RKO (cell line): ENCODE measurements at places on chromosomes 5 and 9.
A peak's percentile ranks its signal among the peaks of the same experiment; 100 is the strongest.

- DNase-seq: no peak
Observed at GRCh38 chr5:80122579-80122978, 87.4 kb downstream of the THBS4 start.

- DNase-seq: no peak
Observed at GRCh38 chr5:60299944-60300343, 400.0 kb downstream of the DEPDC1B start.

DNA sequence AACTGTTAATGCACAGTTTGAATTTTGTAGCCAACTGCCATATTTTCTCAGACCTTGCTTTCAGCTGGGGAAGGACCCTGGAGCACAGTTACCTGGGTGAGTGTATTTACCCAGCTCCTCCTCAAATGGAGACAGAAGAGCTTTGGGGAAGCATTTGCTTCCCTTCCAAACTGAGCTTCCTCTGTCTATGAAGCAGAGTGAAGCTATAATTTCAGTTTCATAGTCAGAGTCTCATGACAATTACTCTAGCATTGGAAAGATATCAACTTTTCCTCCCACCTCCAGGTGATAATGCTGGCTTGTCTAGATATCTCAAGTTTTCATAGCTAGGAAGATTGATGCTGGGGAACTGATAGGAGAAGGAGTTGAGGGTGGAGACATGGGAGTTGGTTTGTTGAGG, 406.4 kb upstream of the CLINT1 start:
- DNase-seq: no peak

GRCh38 chr9:105296877-105297287, 52.4 kb downstream of the SLC44A1 start:
- peak; percentile 64 for DNase-seq

- DNase-seq: no peak
Observed at GRCh38 chr9:137592767-137593166, 2.5 kb upstream of the ZMYND19 start.

- no peak for DNase-seq
Observed at GRCh38 chr5:34570721-34571676, 85.1 kb upstream of the RAI14 start.

DNA sequence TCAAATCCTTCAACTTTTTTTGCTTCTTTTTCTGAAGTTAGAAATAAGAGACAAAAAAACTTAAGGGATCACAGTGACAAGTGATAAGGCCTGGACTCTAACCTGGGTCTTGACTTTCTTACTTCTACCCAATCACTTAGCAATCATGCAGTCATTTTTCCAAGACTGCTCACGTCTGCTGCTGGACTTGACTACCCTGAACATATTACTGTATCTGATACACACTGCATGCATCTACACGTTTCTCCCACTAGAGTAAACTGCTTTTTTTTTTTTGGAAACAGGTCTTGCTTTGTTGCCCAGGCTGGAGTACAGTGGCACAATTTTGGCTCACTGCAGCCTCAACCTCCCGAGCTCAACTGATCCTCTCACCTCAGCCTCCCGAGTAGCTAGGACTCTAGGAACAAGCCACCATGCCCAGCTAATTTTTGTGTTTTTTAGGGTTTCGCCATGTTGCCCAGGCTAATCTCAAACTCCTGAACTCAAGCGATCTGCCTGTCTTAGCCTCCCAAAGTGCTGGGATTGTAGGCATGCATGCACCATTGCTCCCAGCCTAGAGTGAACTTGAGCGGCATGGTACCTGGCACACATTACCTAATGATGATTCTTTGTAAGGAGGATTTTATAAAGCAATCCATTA, 7.4 kb downstream of the PLIN2 start:
- no peak for DNase-seq

DNA sequence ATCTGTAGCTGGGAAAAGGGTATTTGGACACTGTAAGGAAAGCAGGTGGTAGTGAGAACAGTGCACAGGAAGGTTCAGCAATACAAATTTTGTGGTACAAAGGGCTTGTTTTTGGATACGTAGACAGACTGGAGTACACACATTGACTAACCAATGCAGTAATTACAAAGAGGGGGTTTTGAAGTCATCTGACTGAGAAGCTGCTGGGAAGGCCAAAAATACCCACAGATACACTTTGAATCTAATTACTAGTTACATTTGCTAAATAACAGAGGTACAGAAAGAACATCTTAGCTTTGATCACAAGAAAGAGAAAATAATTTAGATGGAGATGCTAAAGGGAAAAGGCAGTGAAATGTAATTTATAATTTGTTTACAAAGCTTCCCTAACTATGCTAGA, 45.9 kb downstream of the PKD2L2 start:
- DNase-seq: no peak

- peak; percentile 80 for DNase-seq
Observed at GRCh38 chr5:172820046-172820767, 13.8 kb upstream of the ERGIC1 start.

- DNase-seq: no peak
Observed at GRCh38 chr5:39274398-39275085, 55.2 kb upstream of the FYB1 start.

GRCh38 chr9:130768265-130768664, 66.8 kb upstream of the ABL1 start:
- DNase-seq: no peak

- DNase-seq: peak; percentile 68
Observed at GRCh38 chr9:752201-752600, 89.3 kb upstream of the DMRT1 start.

DNA sequence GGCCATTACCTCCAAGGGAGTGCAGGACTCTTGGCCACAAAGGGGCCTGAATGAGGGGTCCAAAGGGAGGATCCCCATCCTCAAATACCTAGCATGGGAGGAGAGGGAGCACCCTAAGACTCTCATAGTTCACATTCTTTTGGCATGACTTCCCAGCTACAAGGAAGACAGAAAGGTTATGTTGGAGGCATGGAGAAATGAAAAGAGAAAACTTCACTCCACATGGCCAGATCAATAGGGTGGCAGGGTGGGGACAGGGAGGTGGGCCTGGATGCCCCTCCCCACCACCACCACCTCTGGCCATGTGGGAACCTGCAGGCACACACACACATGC, 97.6 kb downstream of the PAX5 start:
- DNase-seq: no peak

GRCh38 chr5:67085616-67086015, 111.0 kb downstream of the CD180 start:
- no peak for DNase-seq

GRCh38 chr5:74865804-74866595, at the start of gene FAM169A:
TSS of gene FAM169A (minus strand) at chr5:74866387. CDS start at chr5:74841676, 24,711 bp downstream.
- DNase-seq: peak; percentile 53

DNA sequence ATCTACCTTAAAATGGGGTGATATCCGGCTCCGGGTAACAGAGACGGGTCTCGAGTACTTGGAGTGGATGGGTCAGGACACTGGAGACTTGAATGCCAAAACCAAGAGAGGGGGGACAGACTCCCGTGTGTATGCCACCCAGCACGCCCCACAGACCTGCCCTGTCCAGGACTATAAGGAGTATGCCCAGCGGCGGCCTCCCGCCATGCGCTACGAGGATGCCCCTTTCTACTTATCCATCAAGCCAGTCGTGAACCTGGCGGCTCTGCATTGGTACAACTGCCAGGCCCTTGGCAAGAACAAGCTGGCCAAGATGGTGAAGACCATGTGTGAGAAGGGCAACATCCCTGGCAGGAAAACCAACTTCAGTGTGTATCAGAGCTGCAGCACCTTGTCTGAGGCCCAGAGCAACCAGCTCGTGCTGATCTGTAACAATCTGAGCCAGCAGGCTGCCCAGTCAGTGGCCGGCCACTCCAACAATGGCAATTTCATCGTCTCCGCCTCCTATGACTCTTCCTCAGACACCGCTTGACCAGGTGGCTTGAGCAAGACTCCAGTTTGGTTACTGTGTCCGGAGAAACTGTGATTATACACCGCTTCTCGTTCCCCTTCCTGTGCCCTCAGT, 99.4 kb downstream of the INIP start:
- no peak for DNase-seq

DNA sequence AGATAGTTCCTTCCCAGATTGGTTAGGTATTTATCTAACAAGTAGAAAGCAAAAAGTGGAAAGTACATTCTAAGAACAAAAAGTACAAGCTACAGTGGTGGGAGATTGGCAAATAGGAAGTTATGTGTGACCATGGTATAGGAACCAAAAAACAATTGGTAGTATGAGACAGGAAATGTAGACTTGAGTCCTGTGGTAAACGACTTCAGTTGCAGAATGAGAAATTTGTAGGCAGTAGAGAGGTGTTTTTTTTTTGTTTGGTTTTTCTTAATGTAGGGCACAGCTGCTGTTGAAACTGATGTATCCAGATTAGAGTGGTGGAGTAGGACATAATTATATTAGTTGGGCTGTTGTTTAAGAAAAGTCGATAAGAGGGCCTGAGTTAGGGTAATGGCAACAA, 72.0 kb downstream of the CCNH start:
- DNase-seq: no peak

GRCh38 chr5:172769616-172770373, 1.2 kb downstream of the DUSP1 start:
- peak; percentile 53 for DNase-seq

- DNase-seq: no peak
Observed at GRCh38 chr5:68290260-68290674, 74.7 kb downstream of the PIK3R1 start.

- DNase-seq: no peak
Observed at GRCh38 chr5:173202266-173202875, 32.6 kb downstream of the NKX2-5 start.

- no peak for DNase-seq
Observed at GRCh38 chr9:31248156-31248555, 1136.3 kb upstream of the ACO1 start.

- no peak for DNase-seq
Observed at GRCh38 chr5:121937762-121938161, 24.0 kb upstream of the SRFBP1 start.

- no peak for DNase-seq
Observed at GRCh38 chr5:169426784-169427183, 125.8 kb upstream of the SLIT3 start.

- no peak for DNase-seq
Observed at GRCh38 chr9:78575771-78576170, 278.8 kb downstream of the PSAT1 start.

DNA sequence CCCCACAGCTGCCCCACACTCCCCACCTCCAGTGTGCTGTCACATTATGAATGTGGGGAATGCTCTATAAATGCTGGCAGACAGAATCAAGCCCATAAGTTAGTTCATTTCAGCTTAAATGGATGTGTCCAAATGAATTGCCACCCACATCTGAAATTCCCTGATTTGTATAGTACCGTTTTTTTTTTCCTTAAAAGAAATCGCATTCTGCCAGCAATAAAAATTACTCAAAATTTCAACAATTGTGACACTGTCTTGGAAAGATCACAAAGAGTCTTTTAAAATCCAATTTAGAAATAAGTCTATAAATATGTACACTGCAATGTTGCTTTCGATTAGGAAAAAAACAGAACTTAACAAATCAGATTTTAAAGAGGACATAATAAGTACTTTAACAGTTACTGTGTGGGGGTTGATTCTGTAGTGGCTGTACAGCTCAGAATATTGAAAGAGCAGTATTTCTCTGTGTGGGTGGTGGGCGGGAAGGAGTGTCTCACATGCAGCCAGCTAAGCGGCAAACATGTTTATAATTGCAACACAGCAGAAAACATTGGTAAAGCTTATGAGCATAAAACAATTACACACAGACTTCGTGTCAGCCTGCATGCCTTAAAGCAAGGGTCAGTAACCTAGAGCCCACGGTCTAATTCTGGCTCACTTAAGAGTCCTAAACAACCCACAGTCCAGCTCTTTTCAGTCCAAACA, 24.9 kb upstream of the CSNK1G3 start:
- DNase-seq: no peak

- DNase-seq: peak; percentile 65
Observed at GRCh38 chr9:81522716-81523551, 166.4 kb downstream of the TLE1 start.

DNA sequence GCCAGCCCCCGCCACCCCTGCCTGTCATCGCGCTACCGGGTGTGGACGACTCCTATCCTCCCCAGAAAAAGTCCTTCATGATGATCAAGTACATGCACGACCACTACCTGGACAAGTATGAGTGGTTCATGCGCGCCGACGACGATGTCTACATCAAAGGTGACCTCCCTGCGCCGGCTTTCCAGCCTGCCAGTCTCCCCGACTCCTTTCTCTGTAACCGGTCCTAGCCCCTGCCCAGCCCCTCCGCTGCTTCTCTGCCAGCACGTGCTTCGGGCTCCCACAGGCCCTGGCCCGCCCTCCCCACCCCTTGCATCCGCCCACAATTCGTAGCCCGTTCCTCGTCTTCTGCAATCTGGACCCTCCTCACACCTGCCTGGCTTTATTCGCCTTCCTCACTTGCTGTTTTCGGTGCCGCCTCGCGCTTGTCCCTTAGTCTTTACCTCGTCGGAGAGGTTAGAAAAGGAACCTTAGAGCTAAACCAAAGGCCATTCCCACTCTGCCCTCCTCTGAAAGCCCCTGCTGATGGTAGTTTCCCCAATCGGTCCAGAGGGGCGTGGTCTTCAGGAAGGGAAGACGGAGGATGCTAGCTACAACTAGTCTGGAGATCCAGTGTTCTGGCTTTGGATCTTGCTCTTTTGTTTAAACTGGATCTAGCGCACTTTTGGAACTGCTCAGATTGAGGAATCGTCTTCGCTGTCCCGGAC, 1.4 kb downstream of the CHSY3 start:
- DNase-seq: no peak

- no peak for DNase-seq
Observed at GRCh38 chr5:77322406-77322805, 111.9 kb downstream of the PDE8B start.

DNA sequence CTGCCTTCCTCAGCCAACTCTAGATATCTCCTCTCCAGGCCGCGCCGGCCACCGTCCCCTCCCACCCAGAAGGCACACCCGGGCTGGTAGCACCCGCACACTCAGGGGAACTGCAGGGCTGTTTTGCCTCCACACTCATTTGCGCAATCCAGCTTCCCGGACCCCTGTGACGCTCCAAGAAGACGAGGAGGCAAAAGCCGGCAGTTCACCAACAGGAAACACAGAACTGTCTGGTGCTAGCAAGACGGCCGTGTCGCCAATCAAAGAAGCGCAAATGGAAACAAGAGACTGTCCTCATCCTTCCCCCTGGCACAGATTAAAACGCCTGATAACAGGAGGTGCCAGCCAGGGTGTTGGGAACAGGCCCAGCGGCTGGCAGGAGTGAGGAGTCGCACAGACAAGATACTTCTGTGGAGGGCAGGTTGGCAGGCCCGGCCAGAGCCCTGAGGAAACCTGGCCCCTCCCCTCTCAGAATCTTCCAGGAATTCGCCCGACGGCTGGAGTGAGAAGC, 7.8 kb downstream of the AGPAT2 start:
- DNase-seq: no peak

DNA sequence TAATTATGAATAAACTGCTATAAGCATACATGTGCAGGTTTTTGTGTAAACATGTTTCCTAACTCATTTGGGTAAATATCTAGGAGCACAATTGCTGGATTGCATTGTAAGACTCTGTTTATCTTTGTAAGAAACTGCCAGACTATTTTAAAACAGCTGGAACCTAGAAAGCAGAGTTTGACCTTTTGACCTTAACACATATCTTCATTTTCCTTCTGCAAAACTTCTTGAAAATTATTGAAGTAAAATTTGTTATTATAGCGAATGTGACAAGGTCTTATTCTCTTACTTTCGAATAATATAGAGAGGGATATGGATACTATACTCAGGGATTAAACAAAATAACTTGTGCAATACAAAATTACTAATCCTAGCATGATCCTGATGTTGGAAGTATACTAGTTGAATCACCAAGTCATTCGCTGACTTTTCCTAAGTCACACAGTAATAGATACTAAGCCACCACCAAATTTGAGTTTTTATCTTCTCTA, 3.2 kb upstream of the ANXA1 start:
- DNase-seq: peak; percentile 31

- no peak for DNase-seq
Observed at GRCh38 chr9:81682797-81683196, 6.5 kb downstream of the TLE1 start.
